Cardiac fibroblast (primary cell): ENCODE measurements at places on chromosomes 12 and 14.

DNA sequence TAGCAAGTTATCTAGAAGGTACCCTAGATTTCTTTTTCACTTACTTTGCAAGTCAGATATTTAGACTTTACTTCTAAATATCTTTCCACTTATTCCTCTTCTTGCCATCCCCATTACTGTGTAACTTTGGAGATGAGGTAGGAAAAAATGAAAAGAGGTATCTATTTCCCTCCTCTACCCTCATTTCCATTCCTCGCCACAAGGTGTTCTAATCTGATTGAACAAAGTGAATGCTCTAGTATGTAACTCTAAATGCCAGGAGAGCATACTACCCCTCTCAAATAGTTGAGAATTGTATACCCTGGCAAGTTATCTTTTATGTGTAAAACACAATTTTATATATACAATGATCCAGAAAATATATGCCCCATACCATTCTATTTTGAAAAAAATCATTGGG lies 1.7 kb upstream of the LDHB start:
- DNase-seq, result no peak

DNA sequence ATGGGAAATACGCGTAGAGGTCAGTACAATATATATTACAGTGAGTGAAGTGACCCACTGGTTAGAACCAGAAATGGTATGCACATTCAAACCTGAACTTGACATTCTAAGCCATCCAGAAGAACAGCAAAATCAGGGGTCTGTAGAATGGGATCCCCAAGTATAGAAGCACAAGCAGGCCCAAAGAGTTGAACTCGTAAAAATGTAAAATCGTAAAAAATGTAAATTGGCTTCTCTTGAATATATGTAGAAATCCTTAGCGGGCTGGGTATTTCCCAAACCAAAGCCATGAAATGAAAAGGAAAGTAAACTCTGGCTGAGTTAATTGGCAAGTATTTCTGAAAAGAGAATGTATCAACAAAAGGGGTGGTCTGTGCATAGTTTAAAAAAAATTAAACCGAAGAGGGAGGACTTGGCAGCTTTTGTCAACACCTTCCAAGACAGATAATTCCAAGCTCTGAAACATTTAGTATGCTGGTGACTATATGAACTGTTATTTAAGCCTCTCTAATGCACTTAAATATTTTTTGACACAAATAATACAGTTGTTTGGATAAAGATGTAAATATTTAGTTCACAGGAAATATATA lies 1505.6 kb upstream of the FLRT2 start:
- DNase-seq, result no peak

DNA sequence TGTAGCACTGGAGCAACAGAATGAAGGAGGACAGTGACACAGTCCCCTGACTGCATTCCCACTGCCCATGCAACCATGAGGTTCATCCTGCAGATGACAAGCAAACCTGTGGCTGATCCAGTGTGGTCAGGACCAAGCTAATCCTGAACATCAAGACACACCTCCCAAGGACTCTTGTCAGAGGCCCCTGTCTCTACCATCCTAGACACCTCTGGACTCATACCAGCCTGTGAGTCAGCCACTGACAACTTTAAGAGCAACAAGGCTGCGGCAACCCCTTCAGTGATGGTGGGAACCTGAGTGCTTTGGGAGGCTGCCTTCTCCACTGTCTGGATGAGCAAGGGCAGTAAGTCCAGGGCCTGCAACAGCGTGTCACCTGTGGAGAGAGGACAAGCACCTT lies 24.6 kb downstream of the GCN1 start:
- no peak for DNase-seq

- no peak for DNase-seq
Observed at GRCh38 chr12:117141097-117141898, 42.1 kb upstream of the TESC start.

DNA sequence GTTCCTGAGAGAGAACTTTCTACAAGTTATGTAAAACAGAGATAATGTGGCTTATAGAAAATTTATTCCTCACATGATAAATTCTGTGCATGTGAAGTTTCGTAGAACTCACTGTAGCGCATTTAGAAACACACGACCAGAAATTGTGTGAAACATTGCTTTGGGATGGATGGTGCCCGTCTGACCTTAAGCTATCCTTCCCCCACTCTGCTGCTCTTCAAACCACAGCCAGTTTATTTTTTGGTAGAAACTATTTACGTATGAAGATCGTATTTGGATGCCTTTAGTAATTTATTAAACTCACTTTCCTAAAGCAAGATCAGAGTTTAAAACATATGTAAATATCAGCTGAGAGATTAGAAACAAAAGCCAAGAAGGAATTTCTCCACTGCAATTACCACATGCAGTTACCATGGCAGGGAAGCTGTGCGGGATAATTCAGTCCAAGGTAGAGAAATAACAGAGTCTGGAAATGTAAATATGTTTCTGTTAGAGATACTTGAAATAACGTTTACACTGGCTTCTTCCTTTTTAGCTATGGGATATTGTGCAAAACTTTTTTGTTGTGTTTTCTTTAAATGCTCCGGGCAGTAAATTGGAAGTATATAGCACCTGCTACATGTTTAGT lies 382.7 kb downstream of the RGS6 start:
- DNase-seq, result no peak

- no peak for DNase-seq
Observed at GRCh38 chr14:87468531-87468930, 524.5 kb downstream of the GALC start.

DNA sequence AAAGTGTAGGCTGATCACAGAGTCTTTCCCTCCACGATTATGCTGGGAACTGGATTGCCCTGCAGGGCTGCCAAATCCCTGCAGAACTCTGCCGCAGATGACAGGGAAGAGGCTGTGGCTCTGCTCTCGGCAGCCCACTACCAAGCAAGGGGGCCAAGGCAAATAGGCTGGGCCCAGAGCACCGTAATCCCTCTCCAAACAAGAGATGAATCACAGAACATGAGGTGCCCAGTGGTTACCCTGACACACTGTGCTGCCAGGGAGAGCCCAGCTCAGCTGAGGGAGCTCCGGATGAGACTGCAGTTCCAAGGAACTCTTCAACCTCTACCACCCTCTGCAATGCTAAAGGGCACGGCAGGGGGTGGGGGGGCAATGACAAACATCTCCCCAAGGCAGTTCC lies 33.9 kb downstream of the STON2 start:
- DNase-seq, result no peak

- DNase-seq, result no peak
Observed at GRCh38 chr12:93005928-93006392, 76.9 kb upstream of the EEA1 start.

- DNase-seq, result peak; percentile 67
Observed at GRCh38 chr14:28515571-28515970, 251.0 kb upstream of the FOXG1 start.

DNA sequence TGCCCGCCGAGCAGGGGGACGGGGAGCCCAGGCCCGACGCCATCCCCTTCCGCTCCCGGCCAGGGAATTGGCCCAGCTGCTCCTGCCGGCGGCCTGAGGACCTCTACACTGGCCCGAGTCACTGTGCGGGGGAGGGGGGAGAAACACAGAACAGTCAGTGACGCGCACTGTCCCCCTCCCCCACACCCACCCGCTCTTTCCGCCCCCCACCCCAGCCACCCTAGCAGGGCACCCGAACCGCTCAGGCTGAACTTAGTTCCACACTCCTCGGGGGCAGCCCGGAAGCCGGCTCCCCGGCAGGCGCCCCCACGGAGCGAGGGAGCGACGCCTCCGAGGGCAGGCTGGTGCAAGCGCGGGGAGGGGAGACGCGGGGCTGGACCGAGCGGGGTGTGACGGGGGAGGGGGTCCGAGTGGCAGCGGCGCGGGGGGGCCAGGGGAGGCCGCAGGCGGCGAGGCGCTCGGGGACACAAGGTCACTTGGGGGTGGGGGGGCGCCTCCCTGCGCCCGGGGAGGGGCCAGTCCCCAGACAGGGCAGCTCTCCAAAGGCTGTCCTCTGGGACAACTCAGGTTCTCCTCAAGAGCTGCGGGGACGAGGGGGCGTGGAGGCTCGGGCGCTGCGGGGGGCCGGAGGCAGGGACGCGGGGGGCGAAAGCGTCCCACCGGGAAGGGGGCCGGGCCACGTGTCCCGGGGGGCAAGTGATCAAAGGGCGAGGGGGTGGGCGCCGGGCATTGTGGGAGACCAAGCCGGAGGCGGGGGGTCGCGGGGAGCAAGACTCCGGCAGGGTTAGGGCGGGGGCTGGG lies 648 bp downstream of the CHD4 start:
- peak; percentile 29 for DNase-seq

GRCh38 chr12:77782034-77782433 lies 48.7 kb upstream of the NAV3 start:
- no peak for DNase-seq

DNA sequence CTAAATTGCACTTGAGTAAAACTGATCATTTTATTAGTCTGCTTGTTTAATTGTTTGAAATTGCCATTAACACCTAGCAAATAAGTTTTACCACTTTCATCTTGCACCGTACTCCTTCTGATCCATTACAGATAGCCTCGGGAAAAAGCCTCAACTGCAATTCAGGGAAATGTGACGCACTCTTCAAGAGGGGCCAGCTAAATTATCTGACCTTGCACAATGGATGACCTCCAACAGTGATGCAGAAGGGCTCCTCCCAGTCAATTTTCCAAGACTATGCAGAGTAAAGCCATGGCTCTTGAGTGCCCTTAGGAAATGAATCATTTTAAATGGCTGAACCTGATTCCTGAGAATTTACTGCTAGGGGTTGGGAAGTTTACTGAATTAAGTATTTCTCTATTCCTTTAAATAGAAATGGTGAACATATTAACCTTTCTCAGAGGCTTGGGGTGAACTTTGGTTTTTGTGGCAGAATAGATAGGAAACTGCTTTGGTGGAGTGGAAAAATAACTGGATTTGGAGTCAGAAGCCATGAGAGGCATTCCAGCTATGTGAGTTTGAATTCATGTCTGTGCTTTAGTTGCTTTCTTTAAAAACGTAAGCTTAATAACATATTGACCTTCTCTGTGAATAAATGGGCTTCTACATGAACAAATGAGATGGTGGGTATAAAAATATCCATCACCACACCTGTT lies 64.8 kb upstream of the OVCH1 start:
- DNase-seq, result peak; percentile 93

GRCh38 chr14:65872536-65872935 lies 460.0 kb downstream of the FUT8 start:
- DNase-seq, result peak; percentile 29

DNA sequence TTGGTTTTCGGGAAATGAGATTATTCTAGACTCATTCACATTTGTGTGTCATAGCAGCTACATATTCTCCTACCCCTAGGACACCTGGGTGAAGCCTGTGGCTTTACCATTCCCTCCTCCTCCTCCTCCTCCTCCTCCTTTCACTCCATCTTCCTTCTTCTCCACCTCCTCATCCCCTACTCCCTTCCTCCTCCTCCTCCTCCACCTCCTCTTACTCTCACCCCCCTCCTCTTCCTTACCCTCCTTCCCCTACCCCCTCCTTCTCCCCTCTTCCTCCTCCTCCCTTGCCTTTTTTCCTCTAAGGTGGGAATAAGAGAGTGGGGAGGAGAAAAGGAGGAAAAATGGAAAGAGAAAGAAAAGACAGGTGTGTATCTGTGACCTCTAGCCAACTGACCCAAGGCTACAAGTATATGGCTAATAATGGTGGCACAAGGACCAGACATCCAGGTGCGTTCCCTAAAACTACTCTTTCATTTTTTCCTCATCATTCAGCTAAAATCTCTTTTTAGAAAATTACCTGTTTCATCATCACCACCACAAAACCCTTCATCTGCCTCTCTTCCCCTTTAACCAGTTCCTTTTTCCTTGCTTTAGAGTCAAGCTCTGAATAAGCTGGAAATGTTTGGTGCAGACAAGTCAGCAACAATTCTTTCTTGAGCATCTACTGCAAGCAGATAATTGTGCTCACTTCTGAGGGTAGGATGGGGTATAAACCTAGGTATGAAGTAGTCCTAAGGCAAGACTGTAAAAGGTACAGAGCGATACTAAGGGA lies 149.8 kb upstream of the FOXN3 start:
- DNase-seq, result no peak

GRCh38 chr14:81401420-81402122 lies 1.4 kb upstream of the STON2 start:
- peak; percentile 76 for DNase-seq

GRCh38 chr12:58030566-58031279 lies 89.4 kb downstream of the ATP23 start:
- DNase-seq, result peak; percentile 8

DNA sequence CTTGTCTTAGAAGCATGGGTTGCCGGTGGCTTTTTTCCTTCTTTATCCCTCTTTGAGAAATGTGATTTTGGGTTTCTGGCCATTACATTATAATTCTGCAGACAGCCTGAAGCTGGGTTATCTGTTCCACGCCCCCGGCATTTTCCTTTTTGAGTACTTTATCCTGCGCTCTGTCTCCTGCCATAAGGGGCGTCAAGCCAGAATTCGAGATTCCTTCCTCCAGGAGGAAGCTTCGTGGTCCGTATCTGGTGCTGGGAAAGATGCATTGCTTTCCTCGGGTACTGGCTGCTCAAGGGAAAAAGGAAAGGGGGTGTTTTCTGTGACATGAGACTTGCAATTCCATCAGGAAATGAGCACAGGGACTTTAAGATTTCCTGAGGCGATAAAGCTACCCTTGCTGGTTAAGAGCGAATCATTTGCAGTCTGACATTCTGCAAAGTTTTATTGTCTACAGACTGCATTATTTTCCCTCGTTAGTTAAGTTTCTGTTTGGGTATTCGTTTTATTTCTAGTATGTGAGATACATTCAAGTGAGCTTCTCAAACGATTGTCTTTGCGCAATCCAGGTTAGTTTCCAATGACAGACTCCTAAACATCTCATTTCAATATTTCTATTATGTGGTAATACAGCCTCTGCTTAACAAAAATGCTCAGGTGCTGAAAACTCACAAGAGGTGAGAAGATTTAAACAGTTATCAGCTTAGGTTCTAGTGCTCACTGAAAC lies 694 bp downstream of the AKAP5 start:
- peak; percentile 65 for DNase-seq

- DNase-seq, result peak; percentile 49
Observed at GRCh38 chr12:47219243-47219642, 139.5 kb upstream of the AMIGO2 start.

DNA sequence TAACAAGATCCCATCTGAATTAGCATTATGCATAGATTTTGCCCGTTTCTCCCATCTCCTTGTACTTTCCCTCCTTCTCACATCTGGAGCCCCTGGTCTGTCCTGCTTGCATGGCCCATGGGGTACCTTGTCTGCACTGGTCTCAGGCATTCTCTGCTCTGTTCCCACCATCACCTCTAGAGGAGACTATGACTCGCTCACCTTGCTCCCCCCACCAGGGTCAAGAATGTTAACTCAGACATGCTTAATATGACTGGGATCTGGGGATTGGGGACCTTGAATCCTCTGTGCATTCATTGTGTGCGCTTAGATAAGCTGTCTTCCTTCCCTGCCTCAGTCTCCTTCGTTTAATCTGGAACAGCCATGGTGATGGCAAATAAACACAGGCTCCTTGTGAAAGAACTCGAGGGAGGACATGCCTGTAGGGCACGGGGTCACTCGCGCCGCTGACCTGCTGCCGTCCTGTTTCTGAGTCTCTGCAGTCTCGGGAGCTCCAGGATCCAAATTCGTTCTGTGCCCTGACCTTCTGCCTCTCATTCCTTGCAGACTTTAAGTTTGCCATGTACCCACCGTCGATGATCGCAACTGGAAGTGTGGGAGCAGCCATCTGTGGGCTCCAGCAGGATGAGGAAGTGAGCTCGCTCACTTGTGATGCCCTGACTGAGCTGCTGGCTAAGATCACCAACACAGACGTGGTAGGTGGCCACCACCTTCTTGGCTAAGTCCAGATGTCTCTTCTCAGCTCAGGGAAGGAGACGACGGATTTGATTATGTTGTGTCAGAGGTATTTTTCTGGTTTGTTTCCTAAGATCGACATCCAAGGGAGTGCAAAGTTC lies 15.0 kb downstream of the CCND2 start:
- DNase-seq, result no peak

GRCh38 chr12:89706551-89706950 lies 2.1 kb downstream of the ATP2B1 start:
- DNase-seq, result no peak
